ENCODE measurements at places on chromosomes 2 and 18.

DNA sequence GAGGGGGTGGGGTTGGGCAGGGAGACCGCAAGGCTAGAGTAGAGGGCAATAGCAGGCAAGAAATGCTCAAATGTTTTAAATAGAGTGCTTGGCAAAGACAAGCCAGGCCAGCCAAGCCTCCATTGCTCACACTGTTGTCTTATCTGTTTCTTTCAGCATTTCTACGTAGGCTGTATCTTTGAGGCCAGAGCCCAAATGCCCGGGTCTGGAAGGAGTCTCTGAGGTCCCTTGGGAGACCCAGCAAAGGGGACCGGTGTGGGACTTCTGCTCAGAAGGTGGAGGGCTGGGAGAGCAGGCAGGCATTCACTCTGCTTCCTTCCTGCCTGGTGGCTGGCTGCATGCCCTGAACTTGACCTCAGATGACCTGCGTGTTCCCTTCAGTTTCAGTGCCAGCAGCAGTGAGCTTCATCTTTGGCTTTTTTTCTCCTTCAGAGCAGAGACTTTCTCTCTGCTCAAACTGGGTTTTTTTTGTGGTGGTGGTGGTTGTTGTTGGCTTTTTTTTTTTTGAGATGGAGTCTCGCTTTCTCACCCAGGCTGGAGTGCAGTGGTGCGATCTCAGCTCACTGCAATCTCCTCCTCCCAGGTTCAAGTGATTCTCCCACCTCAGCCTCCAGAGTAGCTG lies 13.7 kb upstream of the TET3 start:
- no peak for DNase-seq

- DNase-seq: peak; percentile 89
These were observed 8.7 kb upstream of the MTERF4 start for GRCh38 chr2:241110607-241111439.

GRCh38 chr2:23594460-23594825 lies 209.5 kb downstream of the KLHL29 start:
- no peak for DNase-seq

- DNase-seq: no peak
These were observed 52.5 kb downstream of the ZNF236 start for GRCh38 chr18:76874642-76875389.

- DNase-seq: no peak
These were observed 124.8 kb downstream of the AFF3 start for GRCh38 chr2:100017633-100018032.

DNA sequence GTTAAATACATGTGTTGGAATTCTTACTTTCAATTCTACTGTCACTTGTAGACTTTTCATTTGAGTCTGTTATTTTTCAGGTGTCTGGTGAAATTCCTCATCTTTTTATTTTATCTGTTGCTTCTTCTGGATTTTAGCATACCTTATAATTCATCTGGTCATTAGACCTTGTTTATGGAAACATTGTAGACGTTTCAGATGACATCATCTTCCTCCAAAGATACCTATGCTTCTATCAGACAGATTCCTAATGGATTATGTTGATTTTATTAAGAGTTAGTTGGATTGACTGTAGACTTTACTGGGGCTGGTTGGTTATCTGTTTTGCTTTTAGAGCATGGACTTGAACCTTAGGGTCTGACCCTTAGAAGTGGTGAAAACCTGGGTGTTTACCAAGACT lies 15.3 kb upstream of the MFSD2B start:
- no peak for DNase-seq

- DNase-seq: no peak
These were observed 42.2 kb downstream of the FRZB start for GRCh38 chr2:182824056-182824766.

DNA sequence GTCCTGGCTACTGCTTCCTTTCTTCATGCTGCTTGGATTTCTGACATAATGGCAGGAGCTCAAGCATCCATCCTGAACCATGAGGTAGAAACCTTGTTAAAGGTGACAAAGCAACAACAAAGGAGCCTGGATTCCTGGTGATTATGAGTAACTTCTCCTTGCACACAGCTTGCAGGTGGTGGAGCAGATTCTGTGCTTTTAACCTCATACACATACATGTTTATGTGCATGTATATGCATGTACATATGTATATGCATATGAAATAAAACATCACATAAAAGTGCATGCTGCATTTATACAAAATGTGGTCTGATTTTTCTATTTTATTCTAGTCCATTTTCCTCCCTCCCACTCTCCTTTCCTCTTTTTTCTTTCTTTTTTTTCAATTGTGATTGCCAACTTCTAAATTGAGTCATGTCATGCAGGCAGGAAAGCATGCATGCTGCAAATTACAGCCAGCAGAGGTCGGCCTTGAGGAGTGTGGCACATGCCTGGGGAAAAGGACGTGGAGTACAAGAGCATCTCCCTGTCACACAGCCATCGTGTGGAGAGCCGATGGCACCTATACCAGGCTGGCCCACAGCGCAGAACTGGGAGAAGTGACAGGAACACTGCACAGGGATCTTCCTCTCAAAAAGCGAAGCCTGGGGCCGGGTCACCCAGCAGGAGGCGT lies 17.9 kb downstream of the LCT start:
- no peak for DNase-seq

DNA sequence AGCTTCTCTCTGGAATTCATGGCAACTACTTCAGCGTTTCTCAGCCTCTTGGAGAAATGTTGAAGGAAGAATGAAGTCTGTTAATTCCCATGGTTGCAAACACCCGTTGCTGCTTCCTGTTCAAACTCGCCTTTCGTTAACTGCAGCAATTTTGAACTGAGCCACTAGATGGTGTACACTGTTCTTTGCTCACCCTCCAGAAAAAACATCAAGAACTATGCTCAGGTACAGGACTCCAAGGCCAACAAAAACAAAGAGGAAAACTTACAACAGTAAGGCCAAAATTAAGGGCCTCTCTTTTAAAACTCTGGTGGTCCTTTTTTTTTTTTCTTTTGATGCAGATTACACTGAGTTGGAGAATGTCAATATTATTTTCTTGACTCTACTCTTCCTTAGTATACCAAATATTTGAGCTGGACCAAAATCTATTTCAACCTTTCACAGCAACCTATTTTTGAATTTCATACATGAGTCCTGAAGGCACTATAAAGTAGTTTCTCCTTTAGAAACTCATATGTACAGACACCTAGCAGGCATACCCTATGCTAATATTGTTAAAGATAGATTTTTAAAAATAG lies 58.2 kb downstream of the KLHL14 start:
- DNase-seq: peak; percentile 67

DNA sequence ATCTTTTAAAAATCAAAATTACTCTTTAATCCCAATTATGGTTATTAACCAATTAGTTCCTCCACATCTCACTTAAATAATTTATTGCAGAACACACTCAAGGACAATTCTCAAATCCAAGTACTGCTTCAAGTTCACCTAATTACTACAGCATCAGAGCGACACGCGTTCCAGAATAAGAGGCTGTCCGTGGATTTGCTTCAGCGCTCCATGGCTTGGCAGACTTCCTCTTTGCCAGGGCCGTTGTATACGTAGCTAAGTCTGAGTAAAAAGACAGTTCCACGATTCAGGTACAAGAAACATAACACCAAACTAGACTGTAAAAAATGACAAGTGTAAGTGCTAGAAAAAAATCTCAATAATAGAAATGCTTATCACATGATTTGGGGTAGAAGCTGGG lies 153.2 kb upstream of the MYT1L start:
- DNase-seq: no peak

GRCh38 chr18:47215554-47216138 lies 35.8 kb downstream of the SKOR2 start:
- DNase-seq: peak; percentile 9

DNA sequence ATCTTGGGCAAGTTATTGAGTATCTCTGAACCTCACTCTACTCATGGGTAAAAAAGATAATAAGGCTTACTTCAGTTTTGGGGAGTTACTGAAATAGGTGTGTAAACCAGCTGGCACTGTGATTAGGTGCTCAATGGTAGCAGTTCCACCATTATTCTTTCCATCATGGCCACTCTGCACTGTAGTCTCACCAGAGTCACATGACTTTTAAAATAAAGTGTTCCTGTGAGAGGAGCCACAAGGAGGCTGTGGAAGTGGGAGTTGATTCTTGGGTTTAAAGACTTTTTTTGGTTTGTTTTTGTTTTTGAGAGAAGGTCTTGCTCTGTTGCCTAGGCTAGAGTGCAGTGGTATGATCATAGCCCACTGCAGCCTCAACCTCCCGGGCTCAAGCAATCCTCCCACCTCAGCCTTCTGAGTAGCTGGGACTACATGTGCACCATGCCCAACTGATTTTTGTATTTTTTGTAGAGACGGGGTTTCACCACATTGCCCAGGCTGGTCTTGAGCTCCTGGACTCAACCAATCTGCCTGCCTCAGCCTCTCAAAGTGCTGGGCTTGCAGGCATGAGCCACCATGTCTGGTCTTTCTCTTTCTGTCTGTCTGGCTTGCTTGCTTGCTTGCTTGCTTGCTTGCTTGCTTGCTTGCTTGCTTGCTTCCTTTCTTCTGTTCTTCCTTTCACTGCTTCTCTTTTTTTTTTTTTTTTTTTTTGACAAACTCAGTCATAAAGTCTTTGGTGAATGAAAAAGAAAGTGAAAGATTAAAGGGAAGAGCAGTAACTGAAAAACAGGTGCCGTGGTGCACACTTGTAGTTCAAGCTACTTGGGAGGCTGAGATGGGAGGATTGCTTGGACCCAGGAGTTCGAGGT lies 21.2 kb upstream of the ACVR1 start:
- DNase-seq: no peak

DNA sequence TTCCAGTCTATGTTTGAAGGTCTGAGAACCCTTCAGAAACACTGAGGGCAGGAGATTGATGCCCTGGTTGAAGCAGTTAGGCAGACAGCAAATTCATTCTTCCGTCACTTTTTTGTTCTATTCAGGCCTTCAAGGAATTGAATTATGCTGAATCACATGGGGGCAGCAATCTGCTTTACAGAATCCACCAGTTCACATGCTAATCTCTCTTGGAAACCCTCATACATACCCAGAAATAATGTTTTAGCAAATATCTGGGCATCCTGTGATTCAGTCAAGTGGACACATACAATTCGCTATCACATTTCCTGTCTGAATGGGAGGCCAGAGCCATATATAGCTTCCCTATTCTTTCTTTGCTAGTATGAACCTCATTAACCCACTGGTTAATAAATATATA lies 301.4 kb upstream of the CNTNAP5 start:
- DNase-seq: no peak

DNA sequence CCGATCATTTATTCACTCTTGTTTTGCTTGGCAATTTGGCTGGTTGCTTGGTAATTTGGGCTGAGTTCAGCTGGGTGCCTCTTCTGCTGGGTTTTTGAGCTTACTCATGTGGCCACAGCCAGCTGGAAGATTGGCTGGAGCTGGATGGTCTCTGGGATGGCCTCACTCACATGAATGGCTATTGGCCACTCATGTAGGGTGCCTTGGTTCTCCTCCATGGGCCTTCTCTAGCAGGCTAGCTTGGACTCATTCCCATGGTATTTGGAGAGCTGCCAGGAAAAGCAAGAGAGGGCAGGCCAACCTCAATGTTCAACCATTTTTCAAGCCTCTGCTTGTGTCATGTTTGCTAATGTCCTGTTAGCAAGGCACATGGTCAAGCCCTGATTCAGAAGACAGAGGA lies 16.9 kb downstream of the ZAP70 start:
- no peak for DNase-seq

DNA sequence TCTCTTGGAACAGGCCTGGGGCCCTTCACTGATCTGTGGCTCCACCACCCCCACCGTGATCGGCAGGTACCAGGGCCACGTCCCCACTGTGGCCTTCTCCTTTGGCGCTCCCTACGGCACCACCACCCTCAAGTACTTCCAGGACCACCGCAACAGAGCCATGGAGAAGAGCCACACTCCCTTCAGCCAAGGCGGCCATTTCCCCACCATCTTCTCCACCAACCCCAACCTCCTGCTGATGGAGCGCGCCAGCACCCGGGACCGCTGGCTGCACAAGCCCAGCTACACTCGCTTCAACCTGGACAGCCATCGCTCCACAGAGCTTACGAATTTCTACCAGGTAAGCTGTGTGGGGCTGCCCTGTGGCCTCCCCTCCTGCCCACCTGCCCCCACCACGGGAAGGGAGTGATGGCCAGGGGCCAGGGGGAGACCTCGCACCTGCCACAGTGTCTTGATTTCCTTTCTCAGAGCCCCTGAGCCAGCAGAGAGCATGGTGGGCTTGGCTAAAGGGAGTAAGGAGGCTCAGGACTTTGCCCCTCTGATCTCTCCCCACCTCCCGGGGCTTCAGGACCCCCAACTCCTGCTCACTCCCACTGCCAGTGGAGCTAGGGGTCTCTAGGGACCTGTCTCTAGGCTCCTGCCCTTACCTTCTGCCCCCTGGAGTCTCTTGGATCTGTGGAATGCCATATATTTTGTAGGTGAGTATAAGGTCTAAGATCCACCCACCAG lies 65.2 kb downstream of the CIB4 start:
- no peak for DNase-seq

DNA sequence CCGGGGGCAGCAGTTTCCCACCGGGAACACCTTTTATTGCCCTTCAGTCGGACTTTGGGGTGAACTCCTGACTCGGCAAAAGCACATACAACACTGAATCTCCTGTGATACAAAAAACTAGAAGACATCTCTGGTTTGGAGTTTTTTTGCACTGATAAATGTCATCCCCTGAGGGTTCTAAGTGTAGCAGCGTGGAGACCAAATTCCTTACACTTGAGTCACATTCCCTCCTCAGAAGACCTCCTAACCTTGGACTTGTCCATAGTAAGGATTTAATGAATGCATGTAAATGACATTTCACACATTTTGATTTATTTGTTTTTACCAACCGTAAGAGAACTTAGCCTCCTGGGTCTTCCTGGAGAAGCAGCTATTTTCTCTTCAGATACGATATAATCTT lies 54.0 kb upstream of the GPR45 start:
- DNase-seq: no peak

DNA sequence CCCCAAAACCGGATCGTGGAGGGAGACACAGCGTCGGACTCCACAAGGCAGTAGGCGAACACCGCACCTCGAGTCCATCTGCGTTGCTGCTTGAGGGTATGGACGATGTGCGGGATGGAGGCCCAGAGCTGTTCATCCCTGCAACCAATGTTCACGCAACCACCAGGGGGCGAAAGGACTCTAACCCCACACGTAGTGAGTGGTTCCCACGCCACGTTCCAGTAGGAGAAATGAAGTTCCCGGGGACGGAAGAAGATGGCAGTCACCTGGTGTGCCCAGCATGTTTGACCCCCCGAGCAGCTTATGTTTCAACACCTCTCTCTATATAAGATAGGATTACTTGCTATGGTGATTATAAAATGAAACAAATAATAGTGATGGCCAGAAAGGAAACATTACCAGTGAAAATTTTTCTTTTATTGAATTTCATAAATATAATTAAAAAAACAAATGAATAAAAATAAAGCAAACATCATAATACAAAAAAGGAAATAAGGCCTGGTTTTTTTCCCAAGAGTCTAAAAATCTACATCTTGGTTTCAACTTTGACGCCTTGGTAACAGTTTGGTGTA lies 184.3 kb downstream of the SH3BP4 start:
- DNase-seq: peak; percentile 33

GRCh38 chr2:88074854-88075292 lies 7.2 kb downstream of the SMYD1 start:
- no peak for DNase-seq

- no peak for DNase-seq
These were observed 18.7 kb downstream of the ITPRID2 start for GRCh38 chr2:181910028-181910831.
